ENCODE measurements at places on chromosomes 3 and 15.

DNA sequence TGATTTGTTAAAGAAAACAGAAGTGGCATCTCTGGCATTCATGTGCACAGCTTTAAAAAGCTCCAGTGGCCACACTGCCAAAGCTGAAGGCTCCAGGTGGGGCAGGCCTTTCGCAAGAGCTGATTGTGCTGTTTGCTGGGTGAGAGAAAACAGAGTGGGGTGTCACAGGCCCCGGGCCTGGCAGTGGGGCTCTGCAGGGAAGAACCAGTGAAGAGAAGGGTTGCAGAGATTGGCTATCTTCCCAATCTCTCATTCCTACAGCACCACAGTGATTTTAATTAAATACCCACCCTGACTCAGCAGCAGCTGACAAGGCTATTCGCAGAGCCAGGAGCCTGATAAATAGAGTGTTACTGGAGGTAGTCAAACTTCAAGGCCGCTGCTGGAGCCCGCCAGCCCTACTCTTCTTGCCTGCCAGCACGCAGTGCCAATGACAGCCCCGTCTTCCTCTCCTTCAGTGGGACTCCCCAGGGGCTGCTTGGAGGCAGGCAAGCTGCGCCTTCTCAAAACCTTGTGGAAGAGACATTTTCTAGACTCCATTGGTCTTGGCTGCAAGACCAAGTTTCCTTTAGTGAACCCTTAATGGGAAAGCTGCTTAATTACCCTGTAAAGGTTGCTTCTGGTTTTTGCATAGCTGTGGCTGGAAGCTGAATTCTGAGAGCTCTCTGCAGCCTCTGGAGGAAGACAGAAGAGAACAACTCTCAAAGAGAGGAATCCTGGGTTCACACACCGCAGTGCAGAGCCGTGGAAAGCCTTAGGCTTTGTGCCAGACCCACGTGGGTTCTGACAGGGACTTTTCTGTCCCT is 225.8 kb upstream of the SLCO3A1 start:
- DNase-seq: no peak

DNA sequence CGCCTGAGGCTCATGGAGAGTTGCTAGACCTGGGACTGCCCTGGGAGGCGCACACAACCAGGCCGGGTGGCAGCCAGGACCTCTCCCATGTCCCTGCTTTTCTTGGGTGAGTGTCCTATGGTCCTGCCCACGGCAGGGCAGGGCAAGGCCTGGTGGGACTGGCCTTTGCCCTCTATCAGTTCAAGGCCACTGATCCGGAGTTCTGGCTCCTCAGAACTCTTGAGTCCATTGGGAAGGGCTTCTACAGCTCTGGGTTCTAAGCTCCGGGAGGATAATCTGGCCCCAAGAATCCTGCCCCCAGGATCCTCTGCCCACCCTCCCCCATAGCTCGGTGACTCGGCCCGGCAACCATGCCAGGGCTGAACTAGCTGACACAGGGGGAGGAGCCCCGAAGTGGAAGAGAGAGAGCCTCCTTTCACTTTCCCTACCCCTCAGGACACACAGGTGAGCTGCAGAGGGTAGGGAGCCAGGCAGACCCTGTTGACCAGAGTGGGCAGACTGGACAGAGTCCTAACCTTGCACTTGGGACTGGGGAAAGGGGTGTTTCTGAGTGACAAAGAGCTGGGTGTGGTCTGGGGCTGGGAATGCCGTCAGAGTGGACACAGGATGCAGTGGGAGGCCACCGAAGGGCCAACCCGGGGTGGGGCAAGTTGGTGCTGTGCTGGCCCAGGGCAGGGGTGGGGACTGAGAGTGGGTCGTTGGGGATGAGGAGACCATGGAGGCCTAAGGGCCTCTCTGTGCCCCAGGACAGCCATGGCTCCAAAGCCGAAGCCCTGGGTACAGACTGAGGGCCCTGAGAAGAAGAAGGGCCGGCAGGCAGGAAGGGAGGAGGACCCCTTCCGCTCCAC is 664 bp downstream of the PARP3 start:
- DNase-seq: peak; percentile 66

DNA sequence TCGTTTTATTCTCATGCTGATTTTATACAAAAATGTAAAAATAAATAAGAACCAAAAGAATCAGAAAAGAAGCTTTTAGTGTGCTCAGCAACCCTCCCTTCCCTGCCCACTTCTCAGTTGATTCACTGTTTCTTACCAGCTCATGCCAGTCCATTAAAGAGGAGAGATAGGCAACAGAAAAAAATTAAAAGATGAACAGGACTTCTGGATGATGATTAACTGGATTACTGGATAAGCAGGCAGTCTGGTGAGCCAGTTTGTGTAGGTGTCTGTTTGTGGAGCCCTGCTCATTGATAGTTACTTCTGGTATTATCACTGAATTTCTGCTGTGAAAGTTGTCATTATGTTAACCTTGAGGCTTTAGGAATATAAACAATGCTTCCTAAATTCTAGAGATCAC is 15.1 kb upstream of the GPR171 start:
- no peak for DNase-seq

DNA sequence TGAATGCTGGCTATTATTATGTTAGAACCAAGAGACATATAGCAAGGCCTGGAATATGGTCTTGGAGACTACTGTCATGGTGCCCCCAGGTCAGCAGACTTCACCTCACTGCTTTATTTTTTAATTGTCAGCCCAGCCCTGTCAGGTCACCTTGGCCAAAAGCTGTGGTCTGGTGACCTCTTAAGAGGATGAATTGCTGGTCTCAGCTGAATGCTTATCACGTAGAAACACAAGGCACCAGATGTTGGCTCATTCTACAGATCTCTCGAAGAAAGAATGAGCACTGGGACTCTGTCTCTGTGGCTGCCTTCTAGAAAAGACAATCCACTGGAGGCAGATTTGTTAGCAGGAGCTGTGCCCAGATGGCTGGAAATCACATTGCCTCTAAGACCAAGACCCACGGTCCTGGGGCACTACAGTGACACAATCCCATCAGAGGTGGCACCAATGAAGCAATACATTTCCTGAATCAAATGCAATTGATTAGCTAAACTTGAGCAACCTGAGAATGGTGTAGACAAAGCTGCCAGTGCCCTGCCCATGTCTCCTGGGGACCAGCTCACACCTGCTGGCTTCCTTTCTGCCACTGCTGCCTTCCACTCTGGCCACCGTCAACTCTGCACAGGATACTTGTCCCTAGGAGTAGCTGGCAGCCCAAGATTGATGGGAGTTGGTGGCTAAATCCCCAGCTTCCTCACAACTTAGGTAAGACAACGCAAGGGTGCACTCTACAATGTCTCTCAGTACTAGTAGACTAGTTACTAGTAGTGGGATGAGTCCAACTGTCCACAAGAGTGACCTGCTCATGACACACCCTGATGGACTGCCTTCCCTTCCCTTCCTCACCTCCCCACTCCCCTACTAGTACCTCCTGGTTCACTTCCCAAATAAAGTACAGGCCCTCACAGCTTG is 384.9 kb upstream of the PROK2 start:
- no peak for DNase-seq

GRCh38 chr3:105765308-105765639 is 103.5 kb downstream of the CBLB start:
- DNase-seq: no peak

GRCh38 chr3:196868297-196868661 is 559 bp downstream of the SENP5 start:
- DNase-seq: peak; percentile 24

DNA sequence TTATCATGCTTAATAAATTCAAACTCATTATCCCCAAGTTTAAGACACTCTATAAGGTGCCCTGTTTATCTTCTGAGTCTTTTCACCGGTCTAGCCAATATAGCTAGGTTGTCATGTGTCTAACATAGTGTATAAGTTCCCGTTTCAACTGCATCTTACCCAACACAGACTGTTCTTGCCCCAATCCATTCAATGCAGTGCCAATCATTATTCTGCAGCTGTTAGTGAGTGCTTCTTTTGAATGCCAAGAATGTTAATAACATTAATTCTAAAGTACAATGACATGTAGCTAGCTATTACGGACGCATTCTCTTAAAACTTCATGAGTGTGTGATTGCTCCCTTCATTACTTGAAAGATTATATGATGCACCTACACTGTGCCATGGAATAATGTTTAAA is 646.4 kb upstream of the NR2F2 start:
- no peak for DNase-seq

GRCh38 chr15:101390462-101390861 is 95.4 kb upstream of the SNRPA1 start:
- no peak for DNase-seq

GRCh38 chr3:15277861-15278500 is 54.4 kb downstream of the SH3BP5 start:
- DNase-seq: no peak

- no peak for DNase-seq
Measured at GRCh38 chr3:137242836-137243400, 285.1 kb downstream of the IL20RB start.

DNA sequence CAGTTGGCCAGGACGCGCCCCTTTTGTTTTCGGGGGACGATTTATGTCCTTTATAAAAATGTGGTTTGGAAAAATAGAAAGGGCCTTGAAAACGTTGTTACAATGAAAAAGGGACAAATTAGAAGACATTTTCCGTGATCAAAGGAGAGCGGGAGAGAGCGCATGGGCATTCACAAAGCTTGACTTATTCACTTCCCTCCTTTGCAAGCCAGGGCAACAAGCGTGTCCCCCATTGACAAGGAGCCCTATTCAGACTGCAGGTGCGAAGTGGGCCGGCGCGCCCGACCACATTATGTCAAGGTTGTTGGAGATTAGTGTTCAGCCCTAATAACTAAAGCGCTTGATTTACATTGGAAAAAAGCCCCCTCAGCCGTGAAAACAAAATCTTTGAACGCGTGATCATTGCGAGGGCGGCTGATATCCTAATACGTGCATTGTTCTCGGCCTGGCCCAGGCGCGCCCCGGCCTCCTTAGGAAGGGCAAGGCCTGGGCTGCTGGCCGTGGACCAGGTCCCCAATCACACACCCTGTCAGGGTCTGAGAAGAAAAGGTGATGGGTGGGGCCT is 25.9 kb downstream of the ZIC4 start:
- DNase-seq: no peak

- DNase-seq: no peak
Measured at GRCh38 chr3:138165061-138165460, 9.7 kb downstream of the DBR1 start.

DNA sequence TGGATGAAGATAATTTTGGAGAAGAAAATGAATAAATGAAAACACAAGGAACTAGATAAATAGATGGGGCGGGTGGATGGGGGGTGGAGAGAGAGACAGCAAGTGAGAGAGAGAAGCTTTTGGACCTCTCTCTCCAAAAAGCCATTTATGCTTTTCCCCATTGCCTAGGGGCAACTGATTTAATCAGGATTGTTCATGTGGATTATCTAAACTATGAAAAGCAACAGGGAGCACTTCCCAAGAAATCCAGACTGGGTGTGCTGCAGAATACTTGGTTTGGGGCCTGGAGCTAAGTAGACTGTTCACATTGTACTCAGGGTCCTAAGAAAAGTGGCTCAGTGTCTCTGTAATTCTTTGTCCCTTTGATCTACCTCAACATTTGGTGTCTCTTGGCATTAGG is 367.0 kb downstream of the TIGIT start:
- DNase-seq: no peak

DNA sequence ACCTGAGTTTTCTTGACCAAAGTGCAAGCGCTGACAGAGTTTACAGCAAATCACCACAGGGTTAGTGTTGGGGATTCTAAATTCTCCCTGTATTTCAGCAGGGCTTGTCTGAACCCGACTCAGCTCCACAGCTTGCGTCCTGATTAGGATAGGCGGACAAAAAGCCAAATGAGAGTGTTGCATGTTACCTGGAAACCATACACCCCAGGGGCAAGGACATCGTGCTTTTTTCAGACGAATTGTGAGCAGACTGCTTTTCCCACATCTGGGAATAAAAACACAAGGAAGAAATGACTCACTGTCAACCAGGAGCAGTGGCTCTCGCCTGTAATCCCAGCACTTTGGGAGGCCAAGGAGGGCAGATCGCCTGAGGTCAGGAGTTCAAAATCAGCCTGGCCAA is 3.0 kb downstream of the DZIP1L start:
- DNase-seq: no peak

DNA sequence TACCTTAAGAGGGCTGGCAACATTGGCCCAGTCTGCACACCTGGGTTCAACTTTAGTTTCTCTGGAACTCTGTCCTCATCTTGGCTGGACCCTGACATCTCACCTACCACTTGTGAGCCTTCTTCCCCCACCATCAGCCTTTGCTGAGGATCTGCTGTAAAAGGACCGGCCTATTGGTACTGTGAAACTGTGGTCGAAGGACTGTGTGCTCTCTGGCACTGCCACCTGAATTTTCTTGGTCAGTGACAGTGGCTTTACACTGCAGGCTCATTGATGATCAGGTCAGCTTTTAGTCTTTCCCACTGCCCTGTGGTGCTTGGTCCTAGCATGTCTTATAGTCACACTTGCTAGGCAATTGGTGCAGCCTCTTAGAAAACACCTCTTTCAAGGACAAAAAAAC is 86.9 kb downstream of the PEX5L start:
- no peak for DNase-seq

DNA sequence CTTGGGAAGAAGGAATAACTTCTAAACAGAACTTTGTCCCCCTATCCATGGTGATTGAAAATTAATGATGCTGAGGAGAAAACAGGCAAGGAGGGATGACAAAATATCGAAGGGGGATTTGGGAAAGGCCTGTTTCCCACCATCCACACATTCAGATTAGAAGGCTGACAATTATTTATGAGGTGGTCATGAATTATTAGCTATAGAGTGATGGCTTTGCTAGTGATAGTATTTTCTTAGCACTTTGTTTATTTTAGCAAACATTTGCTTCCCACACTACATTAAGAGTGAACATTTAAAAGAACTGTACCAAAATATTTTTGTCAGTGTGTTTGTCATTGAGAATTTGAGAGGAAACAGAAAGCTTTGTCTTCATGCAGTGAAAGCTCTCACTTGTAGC is 172.6 kb upstream of the PDZRN3 start:
- DNase-seq: no peak

GRCh38 chr15:51971375-51972133 is at the start of gene LEO1:
LEO1 (minus strand) TSS chr15:51971778; CDS start chr15:51971745, 33 bp downstream.
- peak; percentile 83 for DNase-seq

GRCh38 chr3:146262371-146263110 is 11.6 kb upstream of the PLSCR4 start:
- DNase-seq: no peak

- no peak for DNase-seq
Measured at GRCh38 chr3:161484226-161484625, 12.4 kb upstream of the OTOL1 start.

GRCh38 chr3:46998121-46998851 is 18.8 kb downstream of the NBEAL2 start:
- peak; percentile 79 for DNase-seq

DNA sequence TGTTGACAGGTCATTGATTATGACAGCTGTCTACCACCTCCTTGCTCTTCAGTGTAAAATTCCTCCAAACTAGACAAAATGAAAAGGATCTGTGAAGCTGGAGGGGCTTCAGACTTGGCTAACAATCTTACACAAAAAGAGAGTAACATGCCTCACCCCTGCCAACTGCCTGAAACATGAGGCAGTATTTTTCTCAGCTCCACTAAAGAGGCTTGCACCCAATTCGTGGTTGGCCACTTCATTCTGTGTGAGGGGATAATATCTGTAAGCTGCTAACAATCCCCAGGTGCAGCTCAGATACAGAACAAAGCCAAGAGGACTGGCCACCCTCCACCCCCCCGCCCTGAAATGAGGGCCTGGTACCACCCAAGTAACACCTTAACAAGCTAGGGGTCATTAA is 2.8 kb downstream of the MB21D2 start:
- DNase-seq: no peak

Measured in stimulated activated CD4-positive, alpha-beta T cell treated with anti-CD3 and anti-CD28 coated beads, Interleukin-2, amount 100 ng/mL, for 24 hours (primary cell).